SIG-M5 (cell line): ENCODE measurements at places on chromosomes 3 and 15.

DNA sequence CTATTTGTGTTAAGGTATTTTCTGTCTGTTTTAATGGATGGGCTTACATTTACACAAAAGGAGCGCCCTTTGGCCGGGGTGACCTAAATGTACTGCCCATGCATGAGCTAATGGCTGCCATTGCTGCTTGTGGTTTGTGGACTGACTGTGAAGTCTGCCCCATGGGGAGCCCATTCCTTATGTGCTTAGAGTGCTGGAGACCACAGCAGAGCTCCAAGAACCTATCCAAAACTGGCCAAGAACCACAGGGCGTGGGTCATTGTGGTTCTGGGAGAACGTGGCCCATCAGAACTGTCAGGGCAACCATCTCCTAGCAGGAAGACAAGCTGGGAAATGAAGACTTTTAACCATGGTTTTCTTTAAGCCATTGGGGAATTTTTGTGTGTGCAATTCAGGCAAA is 105.3 kb downstream of the CHDH start:
- no peak for DNase-seq

DNA sequence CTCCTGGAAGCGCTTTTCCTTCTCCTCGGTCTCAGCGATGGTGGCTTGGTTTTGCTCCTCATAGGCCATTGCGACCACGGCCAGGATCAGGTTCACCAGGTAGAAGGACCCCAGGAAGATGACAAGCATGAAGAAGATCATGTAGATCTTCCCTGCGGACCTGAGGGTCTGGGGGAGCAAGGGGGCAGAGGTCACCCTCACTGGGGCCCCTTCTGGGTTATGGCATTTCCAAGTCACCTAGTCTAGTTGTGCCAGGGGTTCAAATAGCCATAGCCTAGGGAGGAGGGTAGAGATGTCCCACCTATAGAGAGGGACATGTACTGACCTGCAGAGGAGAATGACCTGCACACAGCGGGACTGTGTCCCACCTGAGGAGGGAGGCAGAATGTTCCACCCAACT is 43.5 kb downstream of the SCN5A start:
- DNase-seq: no peak

DNA sequence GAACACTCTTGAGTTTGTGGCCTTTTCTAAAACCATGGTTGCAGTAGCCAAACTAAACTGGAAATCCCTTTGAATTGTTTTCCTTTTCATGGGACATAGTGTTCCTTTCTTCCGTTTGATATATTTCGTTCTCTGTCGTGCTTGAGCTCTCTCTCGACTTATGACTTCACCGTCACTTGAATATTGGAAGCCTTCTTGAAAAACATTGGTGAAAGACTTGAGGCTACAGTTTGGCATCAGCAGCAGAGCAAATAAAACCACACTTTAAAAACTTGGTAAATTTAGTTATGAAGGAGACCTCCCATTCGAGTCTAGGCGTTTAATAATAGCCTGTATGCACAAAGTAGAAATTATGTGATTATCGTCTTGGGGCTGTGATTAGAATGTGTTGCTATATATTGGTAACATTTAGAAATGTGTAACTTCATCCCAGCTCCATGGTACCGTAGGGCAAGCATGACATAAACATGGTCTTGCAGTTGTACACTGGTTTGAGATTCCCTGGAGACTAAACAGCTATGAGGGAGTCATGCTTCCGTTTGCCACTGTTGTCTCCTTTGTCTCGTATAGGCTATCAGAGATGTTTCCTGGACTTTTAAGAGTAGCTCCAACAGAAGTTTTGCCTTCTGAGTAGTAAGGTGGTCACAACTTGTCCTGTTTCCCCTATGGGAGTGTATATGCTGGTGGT is 122.3 kb downstream of the PTPRG start:
- DNase-seq: no peak

- no peak for DNase-seq
Measured at GRCh38 chr3:191139736-191140135, 59.3 kb upstream of the OSTN start.

GRCh38 chr15:25695875-25696760 is 167.0 kb downstream of the ATP10A start:
- DNase-seq: no peak

GRCh38 chr15:63369781-63370180 is 11.9 kb downstream of the CA12 start:
- no peak for DNase-seq

- no peak for DNase-seq
Measured at GRCh38 chr3:16392065-16392464, 121.4 kb downstream of the RFTN1 start.

DNA sequence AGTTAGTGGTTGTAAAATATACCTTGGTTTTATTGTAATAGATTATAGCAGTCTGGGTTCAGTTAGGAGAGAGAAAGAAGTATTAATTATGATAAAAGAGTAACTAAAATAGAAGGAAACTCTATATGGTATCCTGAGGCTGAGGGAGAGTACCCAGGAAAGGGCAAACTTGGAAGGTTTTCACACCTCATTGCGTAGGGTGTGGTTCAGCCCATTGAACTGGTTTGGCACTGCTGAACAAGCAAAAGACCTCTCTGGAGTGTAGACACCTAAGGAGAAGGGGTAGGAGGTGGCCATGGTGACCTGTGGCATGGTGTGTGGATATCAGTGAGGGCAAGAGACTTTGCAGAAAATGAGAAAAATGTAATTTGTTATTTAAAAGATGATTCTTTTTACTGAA is 63.5 kb downstream of the STT3B start:
- DNase-seq: no peak

- DNase-seq: no peak
Measured at GRCh38 chr3:197749315-197749600, 425 bp upstream of the FYTTD1 start.

DNA sequence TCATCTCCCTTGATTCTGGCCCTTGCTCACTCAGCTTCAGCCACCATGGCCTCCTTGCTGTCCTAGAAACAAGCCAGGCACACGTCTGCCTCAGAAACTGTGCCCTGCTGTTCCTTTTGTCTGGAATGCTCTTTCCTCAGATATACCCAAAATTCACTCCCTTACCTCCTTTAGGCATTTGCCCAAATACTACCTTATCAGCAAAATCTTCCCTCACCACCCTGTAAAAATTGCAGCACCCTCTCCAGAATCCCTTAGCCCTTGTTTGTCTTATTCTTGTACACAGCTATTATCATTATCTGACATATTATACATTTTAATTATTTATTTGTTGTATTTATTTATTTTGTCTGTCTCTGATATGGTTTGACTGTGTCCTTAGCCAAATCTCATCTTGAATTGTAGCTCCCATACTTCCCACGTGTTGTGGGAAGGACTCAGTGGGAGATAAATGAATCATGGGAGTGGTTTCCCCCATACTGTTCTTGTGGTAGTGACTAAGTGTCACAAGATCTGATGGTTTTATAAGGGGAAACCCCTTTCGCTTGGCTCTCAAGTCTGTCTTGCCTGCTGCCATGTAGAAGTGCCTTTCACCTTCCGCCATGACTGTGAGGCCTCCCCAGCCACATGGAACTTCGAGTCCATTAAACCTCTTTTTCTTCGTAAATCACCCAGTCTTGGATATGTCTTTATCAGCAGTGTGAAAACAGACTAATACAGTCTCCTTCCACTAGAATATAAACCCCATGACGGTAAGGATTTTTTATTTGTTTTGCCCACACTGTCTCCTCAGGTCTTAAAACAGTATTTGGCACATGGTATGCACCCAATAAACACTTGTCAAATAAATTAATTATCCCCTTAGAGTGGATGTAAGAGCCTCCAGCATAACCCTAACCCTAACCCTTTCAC is 60.0 kb upstream of the STT3B start:
- no peak for DNase-seq

DNA sequence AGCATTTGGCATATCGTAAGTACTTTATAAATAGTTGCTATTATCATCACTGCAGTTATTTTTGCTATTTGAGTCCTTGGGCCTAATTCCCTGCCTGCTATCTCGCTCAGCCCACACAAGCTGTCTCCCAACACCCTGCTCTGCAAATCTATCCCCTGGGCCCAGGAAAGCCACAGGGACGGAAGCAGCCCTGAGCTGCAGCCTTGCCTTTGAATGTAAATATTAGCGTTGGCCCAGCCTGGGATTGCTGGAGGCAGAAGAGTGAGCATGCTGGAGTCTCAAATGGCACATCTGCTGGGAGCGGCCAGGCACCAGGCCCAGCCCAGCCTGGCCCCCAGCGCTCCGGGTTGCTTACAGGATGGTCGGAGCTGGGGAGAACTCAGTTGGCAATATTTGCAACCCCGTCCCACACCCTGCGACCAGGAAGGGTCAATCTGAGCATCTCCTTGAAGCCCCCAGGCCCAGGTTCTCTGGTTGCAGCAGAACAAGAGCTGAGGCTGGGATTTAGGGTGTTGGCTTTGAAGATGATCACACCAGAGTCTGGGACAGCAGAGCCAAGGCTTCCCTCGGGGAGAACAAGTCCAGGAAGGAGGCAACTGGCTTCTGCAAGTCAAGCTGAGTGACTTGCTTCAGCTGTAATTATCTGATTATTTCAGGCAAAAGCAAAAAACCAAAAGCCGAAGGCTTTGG is 529.6 kb downstream of the SHQ1 start:
- no peak for DNase-seq

DNA sequence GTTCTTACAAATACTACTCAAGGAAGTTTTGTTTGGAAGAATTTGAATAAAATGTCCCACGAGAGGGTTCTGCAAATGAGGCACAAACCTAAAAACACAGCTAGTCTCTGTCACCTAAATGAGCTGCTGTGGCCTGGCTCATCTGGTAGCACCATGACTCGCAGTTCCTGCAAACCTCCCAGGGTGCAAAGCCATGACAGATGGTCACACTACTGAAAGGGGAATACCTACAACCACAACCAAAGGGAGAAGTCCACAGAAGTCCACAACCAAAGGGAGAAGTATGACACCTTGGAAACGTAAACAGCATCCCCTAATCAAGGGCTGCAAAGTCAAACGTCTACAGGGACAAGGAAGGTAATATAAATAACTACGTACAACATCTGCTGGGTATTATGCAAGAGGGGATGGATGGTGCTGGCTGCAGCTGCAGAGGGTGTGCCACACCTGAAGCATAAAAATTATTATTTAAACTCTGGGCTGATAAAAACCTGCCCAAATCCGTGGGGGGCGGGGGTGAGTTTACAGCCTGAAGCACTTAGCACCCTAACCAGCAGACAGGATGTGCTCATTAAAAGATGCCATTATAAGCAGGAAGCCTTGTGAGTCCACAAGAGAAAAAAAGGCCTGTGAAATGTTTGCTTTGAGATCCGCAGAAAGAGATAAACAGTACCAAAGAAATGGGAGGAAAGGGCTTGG is 184.0 kb downstream of the MAGI1 start:
- DNase-seq: no peak

DNA sequence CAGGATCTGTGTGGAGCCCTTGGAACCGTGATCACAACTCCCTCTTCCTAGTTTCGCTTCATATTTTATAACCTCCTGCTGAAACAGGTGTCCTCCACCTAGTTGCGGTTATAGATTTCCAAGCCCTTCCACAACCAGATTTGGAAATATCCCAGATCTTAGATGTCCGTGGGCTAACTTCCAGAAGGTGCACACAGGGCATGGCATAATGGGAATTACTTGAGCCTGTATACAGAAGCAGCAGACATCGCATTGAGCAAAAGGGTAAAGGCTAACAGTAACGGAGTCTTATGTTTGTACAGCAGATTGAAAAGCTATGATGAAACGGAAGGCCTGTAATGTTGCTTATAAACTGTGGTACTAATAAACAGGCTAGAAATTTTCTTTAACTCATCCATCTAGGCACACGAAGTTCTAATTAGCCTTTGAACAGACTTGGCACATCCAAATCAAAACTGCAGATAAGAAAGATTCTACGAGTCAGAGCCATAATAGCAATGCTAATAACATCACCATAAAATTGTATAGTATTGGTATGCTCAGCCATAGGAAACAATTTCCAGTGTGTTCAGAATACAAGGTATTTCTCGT is 1.2 kb upstream of the USF3 start:
- DNase-seq: no peak

GRCh38 chr15:80423215-80423614 is 19.0 kb downstream of the ARNT2 start:
- DNase-seq: no peak

- DNase-seq: no peak
Measured at GRCh38 chr15:31554261-31554660, 227.6 kb downstream of the KLF13 start.

DNA sequence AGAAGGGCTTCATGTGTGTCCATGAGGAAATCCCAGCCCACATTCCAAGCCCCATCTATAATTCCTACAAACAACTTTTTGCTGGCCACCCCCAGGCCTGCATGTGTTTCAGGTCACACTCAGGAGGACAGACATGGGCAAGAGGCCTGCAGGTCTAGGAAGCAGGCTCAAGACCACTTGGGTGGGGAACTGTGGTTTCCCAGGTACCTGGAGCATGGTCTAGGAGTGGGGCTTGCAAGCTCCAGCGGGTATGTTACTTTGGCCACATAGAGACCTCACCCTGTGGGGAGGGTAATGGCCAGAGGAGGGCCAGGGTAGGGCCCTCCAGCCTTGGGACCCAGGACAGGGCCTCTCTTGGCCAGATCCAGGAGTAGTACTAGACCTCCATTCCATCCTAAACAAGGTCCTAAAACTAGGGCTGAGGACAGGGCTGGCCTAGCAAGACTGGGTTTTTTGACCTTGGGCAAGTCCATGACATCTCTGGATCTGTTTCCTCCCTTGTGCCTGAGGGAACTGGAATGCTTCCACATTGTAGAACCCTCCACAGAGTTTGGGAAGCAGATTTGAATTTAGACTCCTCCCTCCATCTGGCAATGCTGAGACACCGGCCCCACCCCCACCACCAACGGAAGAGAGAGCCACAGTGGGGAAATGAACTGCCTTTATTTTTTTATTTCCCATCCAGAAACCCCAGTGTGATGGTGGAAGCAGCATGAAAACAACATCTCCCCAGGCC is 22.3 kb downstream of the EAF1 start:
- no peak for DNase-seq

GRCh38 chr3:42503251-42503924 is 945 bp downstream of the VIPR1 start:
- no peak for DNase-seq

DNA sequence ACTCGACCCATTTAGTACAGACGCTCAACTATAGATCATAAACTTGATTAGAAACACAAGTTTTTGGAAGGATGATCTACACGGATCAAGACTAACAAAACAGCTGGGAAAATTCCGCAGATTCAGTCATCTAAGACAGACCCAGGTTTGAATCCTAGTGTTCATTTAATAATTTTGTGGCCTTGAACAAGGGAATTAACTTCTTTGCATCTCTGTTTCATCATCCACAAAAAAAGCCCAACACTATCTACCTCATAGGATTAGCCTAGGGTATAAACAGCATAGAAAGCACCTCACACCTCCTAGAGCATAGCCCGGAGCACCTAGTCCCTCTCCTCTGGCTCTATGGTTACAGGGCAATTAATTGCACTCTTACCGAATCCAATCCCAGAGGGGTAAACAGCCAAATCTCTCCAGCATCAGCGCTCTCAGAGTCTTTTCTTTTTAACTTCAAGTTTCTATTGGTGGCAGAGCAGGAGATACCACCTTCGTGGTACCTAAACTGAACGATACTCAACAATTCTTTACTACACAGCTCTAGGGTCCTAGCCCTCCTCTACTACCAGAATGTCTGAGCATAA is 3.5 kb downstream of the TBL1XR1 start:
- no peak for DNase-seq
